H1 (cell line): ENCODE measurements at places on chromosomes 6 and 20.

DNA sequence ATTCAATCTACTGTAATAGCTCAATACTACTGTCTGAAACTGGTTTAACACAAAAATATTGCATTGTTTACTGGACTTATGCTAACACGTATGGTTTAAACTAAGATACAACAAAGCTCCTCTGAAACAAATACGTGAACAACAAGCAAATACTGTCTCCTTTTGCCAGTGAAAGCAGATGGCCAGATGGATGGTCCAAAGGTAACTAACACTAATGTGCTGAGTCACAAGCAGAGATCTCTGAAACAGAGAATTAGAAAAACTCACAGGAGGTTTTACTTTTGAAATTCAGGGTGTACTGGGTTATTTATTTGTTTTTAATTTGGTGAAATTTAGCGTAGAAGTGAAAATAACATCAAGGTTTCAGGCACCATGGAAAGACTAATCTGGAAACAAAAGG is 124.3 kb upstream of the SOX4 start:
- no peaks in the 10 kb centered on the region for H3K4me1 ChIP-seq
- no peak overlapping the region for H3K27ac ChIP-seq

- peak; percentile 46 for DNase-seq
- 0 out of 2 replicates have a peak, but pooled peaks cover 2% of the 10 kb centered on the region for H3K4me1 ChIP-seq
- no peaks in the 10 kb centered on the region for H3K36me3 ChIP-seq
These were observed at the start of gene MAP1LC3A for GRCh38 chr20:34558320-34559218. Gene MAP1LC3A (plus strand): TSS chr20:34558718. CDS start chr20:34558869, 151 bp downstream.

GRCh38 chr6:3926150-3926482 is 76.9 kb downstream of the FAM50B start:
- no peaks in the 10 kb centered on the region for H3K27me3 ChIP-seq
- H3K4me3 ChIP-seq = no peak overlapping the region
- no peaks in the 10 kb centered on the region for H3K36me3 ChIP-seq
- no peak for DNase-seq
- no peaks in the 10 kb centered on the region for H3K4me1 ChIP-seq

GRCh38 chr20:42985628-42986027 is 204.1 kb downstream of the PTPRT start:
- no peak overlapping the region for H3K27ac ChIP-seq
- H3K4me1 ChIP-seq = peaks cover 3% of the 10 kb centered on the region
- no peaks in the 10 kb centered on the region for H3K36me3 ChIP-seq
- DNase-seq = no peak
- no peak overlapping the region for H3K4me3 ChIP-seq

- no peaks in the 10 kb centered on the region for H3K36me3 ChIP-seq
- H3K27ac ChIP-seq = no peak overlapping the region
- no peak for DNase-seq
- peaks cover 78% of the 10 kb centered on the region for H3K27me3 ChIP-seq
- H3K4me1 ChIP-seq = no peaks in the 10 kb centered on the region
- peak overlapping the region; percentile 37 for H3K4me3 ChIP-seq
These were observed 9.9 kb downstream of the NR2E1 start for GRCh38 chr6:108175592-108176279.
